Suppressor macrophage treated with lipopolysaccharide for 4 hours (primary cell): ENCODE measurements at places on chromosomes 7 and 10.

DNA sequence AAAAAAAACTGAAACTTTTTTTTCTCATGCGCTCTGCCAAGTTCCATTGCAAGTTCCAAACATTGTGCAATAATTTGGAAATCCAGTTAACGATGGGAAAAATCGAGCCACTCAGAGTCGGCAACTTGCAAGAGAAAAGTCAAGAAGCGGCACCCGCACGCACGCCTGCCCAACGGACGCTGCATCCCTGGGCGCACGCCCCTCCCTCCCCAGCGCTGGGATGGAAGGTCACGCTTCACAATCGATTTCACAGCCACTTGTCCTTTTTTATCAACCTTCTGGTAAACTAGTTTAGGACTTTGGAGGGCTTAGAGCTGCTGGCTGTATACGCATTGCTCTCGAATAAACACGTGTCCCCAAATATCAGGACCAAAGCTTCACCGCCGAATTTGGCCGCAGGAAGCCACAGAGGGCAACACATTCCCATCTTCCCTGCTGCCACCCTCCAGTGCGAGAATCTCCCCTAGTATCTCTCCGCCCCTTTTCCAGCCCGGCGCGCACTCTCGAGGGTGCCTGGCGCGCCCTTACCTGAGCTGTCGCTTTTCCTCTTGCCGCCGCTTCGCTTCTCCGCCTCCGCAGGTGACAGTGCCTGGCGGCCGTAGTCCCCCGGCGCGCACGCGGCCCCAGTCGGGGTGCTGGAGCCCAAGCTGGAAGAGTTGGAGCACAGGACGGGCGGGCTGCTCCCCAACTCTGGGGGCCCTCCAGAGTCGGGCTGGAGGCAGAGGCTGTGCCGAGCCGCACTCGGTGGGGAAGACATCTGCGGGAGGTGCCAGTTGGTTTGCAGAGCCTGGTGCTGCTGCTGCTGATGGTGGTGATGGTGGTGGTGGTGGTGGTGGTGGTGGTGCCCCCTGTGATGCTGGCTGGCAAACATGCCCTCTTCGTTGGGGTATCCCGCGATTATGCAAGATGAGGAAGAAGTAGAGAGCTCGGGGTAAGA is 857 bp downstream of the MEOX2 start:
- DNase-seq, result no peak

DNA sequence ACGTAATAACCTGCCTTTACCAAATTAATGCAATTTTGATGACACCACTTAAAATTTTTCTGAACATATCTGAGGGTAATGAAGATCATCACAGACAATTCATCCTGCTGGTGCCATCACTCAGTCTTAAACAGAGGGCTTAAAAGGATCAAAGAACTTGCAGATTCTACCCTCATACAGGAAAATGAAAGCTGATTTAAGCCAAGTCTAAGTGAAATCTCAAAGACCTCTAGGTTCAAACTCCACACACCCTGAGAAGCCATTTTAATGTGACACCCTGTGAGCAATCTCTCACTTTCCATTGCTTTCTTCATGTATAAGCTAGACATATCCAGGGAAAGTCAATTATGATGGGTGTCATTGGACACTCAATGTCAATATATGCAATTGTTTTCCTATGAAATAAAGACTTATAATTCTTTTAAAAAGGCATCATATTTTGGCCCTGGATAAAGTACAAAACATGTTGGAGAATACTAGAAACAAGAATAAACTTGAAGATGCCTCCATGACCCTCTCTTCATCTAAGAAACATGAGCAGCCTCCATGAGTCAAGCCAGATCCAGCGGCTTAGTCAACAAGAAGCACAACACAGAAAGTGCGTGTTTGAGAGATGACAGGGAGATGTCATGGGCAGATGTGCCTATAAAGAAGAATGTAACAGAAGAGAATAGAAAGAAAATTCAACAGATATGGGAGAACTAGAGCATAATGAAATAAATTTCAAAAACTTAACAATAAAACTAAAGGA is 291.9 kb downstream of the PARD3 start:
- no peak for DNase-seq

- DNase-seq, result no peak
Measured at GRCh38 chr7:46343802-46344201, 422.7 kb upstream of the IGFBP3 start.

DNA sequence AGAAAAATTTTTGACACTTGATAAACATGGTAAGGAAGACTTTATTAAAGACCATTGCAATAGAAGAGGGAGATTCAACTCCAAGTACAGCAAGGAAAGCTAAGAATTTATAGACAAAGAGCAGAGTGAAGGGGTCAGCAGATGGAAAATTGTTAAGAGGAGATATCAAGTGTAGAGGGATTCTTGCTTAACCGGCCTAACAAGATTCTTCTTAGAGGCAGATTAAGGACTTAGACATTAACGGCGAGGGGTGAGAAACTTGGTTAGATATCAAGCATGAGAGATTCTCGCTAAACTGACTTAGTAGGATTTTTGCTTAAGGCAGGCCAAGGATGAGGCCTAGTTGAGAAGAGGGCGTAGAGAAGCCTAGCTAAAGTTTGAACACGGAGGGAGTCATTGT is 76.0 kb downstream of the ITGB1 start:
- DNase-seq, result no peak

GRCh38 chr10:112260831-112261230 is 22.4 kb upstream of the TECTB start:
- no peak for DNase-seq
